NCI-H446 treated with DMSO at 0.1 percent for 48 hours (cell line): ENCODE measurements at places on chromosomes 1 and 21.
A peak's percentile ranks its signal among the peaks of the same experiment; 100 is the strongest.

GRCh38 chr1:94925004-94925403, 1.9 kb downstream of the CNN3 start:
- DNase-seq, result peak; percentile 9

DNA sequence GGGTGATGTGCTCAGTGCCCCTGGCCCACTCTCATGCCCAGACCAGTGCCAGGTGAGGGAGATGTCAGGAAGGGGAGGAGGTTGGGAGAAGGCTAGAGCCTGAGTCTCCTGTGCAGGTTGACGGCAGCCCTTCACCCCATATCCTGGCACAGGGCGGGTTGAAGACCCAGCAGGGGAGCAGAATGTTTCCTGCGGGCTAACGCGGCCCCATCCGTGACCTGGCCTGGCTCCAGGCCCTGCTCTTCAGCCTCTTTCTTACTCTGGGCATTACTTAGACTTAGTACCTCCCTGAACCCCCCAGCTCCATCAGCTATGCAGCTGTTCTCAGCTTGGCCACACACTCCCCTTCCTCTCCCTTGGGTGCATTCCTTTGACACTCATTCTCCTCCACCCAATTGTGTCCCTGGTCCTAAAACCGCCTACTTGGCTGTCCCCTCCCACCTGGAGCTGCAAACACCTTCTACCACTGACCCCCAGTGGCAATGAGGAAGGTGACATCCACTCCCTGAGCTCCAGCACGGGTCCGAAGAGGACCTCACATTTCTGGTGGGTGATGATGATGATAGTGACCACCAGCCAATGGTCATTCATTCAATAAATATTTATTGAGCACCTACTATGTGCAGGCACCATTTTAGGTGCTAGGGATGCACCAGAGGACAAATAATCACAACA, 179.0 kb downstream of the PTPRU start:
- DNase-seq, result no peak

- DNase-seq, result no peak
Measured at GRCh38 chr1:167542109-167543032, 11.2 kb downstream of the CREG1 start.

DNA sequence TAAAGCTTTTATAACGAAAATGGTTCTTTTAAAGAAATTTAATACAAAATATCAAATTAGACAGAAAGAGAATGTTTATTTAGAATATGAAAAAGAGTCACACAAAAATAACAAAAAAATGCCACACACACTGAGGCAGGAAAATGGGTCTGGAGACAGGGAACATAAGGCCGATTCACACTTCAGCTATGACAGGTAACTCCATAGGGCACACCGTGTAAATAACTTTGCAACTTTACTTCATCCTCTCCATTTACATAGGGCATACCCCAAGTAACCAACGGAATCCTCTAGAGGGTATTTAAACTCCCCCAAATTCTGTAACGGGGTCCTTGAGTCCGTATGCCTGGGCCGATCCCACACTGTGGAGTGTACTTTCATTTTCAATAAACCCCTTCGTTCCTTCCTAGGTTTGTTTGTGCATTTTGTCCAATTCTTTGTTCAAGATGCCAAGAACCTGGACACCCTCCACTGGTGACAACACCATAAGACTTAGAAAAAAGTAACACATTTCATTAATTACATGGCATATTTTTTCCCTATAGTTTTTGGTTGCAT, 23.1 kb upstream of the PTGS2 start:
- no peak for DNase-seq

- DNase-seq, result no peak
Measured at GRCh38 chr1:98662356-98662670, 792 bp downstream of the SNX7 start.

GRCh38 chr21:46122237-46122671, 24.3 kb downstream of the COL6A2 start:
- DNase-seq, result no peak

- DNase-seq, result no peak
Measured at GRCh38 chr1:39255222-39255621, 50.7 kb downstream of the MACF1 start.

DNA sequence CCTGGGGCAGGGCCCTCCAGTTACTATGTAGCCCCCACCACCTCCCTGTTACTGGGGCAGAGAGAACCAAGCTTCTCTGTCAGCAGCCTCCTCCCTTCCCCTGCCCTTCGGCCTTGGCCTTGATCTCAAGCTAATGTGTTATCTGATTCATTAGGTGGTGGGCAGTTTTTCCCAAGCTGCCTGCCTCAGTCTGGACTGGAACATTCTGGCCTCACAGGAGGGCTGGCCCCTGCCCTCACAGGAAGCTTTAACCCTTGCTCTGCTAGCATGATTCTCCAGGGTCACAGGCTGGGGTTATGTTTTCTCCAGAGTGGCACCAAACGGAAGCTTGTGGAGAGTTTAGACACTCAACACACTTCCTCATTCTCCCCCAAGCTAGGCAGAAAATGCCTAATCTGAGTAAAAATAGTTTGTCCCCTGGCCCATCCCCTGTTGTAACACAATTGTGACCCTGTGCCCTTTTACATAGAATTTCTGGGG, 37.2 kb upstream of the SLC6A9 start:
- no peak for DNase-seq

DNA sequence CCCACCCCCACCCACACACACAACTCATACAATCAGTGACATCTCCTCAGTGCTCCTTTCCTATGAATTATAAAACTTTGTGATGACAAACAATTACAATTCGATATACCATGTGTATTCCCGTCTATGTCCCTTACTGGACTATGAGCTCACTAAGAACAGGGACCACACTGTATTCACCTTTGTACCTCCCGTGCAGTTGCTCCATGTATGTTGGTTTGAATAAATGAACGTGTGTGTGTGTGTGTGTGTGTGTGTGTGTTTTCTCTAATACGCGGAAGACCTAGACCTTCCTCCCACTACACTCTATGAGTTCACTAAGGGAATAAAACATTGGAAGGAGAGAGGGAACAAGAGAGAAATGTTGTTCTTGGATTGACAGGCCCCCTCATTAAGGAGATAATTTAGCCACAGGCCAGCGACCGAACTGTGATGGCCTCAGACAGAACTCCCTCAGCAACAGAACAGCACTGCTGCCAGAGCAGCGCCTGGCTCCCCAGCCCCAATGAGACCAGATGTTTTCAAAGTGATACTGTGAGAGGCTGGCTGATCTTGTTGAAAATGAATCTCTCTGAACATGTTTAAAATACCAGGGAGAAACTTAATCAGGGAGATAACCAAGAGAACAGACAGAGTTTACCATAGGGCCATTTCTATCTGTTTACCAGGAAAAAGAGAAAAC, 21.7 kb downstream of the BCAR3 start:
- peak; percentile 21 for DNase-seq

- no peak for DNase-seq
Measured at GRCh38 chr1:158527190-158527815, 26.9 kb downstream of the OR6Y1 start.
